Esophagus muscularis mucosa (tissue), 4 donors: ENCODE measurements at places on chromosomes 1 and 21. TPM values are rescaled to one million over a fixed set of nuclear protein-coding genes. Genes with fewer than 3 reads are reported as not detected.

- DNase-seq: no peak
These were observed 127.6 kb upstream of the VAMP3 start for GRCh38 chr1:7643530-7643929.

DNA sequence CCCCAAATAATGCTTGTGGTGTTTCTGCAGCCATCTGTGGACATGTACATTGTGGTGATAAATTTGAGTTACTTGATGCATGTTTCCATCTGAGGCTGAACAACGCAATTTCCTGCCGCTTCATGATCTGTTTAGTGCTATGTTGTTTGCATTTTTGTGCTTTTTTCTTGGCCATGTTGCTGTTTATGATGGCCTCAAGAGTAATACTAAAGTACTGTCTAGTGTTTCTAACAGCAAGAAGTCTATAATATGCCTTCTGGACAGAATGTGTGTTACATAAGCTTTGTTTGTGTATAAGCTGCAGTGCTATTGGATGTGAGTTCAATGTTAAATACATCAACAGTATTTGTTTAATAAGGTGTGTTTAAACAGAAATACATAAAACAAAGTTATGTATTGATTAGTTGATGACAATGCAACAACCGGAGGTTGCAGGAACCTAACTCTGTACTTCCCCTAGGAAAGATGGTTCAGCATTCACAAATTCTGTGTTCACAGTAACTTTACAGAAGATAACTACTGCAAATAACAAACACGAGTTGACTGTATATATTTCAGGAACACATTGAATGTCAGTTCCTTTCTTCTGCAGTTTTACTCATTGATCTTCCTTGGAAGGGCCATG lies 114.8 kb upstream of the USP24 start:
- DNase-seq: no peak

DNA sequence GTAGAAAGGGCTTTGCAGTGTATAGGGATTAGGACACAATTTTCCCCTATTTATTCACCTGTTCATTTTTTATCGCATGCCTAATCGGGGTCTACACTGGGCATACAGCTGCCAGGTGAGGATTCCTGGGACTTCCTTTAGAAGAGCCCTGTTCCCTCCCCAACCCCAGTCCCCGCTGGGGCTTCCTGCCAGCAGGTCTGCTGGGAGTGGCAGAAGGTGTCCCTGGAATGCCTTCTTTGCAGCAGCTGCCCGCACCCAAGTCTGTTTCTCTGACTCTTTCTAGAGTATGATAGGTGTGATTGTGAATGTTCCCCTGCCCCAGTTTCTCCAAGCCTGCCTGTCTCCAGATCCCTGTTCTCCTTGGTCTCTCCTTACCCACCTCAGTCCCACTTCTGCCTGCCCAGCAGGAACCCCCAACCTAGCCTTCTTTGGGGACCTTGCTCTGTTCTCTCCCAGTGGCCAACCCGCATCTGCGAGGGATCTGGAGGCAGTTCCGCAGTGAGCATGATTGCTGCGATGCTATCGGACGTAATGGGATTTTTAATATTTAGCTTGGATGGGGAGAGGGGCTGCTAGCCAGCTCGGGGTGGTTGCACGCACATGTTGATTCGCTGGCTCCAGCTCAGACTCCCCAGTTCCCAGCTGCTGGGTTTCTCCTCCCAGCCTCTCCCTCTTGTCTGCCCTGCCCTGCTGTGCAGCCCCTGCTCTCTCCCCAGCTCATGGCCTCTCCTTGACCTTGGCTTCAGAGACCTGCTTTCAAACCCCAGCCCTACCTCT lies 79.8 kb downstream of the EPHB2 start:
- no peak for DNase-seq

DNA sequence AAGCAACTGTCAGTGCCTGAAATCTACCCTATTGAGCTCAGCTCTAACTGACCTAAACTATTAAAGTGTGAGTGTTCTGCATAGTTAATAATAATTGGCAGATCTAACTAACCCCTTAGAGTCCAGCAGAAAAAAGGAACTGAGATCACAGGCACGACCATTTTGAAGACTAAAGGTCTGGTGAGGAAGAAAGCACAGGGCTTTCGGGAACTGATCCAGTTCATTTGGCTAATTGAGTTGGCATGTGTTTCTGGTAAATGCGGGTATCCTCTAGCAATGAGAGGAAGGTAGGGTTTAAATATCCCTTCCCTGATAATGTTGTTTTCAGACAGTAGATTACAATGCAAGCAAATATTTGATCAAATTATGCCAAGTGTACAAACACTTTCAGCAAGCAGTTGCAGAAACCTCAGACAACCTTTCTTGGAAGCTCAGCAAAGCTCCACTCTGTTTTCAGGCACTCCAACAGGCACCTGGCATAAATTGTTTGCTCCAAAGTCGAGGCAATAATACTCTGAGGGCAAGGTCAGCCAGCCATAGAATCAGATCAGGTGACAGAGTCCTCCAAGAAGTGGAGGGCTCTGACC lies 100.8 kb downstream of the KCNK1 start:
- DNase-seq: peak; percentile 45

DNA sequence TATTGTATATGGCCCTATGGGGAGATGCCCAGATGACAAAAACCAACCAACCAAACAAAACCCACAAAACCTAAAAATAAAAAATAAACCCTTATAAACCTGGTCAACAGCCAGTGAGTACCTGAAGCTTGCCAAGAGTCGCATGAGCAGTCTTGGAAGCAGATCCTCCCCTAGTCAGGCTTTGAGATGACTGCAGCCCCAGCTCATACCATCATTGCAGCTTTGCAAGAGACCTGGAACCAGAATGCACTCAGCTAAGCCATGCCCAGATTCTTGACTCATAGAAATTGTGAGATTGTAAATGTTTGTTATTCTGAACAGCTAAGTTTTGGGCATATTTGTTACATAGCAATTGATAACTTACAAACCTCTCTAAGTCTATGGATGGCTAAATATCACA lies 326.8 kb downstream of the HLX start:
- DNase-seq: no peak

Gene NDUFV3
- total RNA-seq: 71.8 TPM

Gene ESRRG
- total RNA-seq: 6.1 TPM

GRCh38 chr1:116105996-116106395 lies 5.2 kb upstream of the MAB21L3 start:
- no peak for DNase-seq

DNA sequence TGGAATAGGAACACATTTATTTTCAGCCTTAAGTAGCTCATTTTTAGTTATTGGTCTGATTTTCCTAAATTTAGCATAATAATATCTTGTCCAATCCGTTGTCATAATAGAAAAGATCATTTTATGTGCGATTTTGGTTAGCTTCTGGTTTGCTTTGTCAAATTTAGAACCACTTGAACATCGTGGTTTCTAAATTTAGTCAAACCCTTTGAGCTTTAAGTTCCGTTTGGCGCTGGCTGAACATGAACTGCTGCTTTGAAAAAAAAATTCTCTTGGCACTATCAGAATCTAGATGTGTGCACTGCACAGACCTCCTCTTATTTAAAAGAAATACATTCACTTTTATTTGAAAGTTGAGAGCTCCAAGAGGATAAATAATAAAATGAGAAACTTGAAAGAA lies 370.6 kb downstream of the PTPRC start:
- no peak for DNase-seq

- no peak for DNase-seq
These were observed 4.8 kb downstream of the ARPC5 start for GRCh38 chr1:183630748-183631147.

Gene LCE2C
- not detected for total RNA-seq

Gene TMPRSS15
- not detected for total RNA-seq

DNA sequence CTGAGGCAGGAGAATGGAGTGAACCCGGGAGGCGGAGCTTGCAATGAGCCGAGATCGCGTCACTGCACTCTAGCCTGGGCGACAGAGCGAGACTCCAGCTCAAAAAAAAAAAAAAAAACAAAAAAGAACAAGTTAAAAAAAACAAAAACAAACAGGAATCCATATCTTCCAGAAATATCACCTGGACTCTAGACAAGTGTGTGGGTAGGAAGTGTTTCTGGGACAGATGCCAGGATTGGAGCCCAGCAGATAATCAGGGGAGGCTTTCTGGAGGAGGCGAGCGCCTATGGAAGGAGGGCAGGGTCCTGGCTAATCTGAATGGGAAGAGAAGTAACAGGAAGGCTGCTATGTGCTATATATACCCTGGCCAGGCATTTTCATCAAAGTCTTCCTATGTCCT lies 43.6 kb upstream of the SYNC start:
- no peak for DNase-seq

Gene WNT2B
- total RNA-seq: 6.3 TPM

DNA sequence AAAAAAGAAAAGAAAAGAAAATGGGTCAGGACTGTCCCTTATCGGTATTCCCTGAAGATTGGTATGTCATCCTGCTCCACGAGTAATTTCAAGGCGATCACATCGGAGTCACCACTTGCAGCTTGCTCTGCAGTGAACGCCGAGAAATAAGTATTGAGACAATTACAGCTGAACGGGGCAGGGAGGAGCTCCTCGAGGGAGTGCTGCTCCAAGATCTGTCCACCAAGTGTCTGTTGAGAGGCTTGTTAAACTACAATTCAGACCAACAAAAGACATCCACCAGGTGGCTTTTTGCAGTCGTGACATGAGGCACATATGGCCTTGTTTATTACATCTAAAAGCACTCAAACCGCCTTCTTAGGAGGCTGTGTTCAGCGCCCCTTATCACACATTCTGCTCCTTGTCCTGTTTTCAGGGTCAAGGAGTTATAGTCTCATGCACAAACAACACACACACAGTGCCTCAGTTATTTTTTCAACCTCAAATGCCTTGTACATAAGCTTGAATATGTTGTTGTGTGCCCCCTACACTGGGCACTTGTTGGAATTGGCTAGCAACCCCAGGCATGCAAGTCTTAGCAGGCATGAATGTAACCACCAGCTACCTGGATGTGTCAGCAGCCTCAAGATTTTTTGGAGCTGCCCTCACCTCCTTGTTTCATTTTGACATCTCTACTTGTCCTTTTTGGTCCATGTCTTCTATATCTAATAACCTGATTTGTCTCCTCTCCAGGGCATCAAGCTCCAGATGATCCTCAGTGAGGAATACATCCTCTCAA lies 13.0 kb upstream of the CD48 start:
- DNase-seq: no peak

DNA sequence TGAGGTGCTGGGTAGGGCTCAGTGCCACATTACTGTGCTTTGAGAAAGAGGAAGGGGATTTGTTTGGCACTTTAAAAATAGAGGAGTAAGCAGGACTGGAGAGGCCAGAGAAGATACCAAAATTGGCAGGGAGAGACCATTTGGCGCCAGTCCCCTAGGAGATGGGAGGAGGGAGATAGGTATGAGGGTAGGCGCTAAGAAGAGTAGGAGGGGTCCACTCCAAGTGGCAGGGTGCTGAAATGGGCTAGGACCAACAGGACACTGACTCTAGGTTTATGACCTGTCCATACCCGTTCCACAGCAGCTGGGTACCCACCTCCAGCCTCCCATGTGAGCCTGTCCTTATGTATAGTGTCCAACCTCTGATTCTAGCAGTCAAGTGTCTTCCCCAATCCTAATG lies 1.0 kb upstream of the CRTC2 start:
- DNase-seq: no peak

DNA sequence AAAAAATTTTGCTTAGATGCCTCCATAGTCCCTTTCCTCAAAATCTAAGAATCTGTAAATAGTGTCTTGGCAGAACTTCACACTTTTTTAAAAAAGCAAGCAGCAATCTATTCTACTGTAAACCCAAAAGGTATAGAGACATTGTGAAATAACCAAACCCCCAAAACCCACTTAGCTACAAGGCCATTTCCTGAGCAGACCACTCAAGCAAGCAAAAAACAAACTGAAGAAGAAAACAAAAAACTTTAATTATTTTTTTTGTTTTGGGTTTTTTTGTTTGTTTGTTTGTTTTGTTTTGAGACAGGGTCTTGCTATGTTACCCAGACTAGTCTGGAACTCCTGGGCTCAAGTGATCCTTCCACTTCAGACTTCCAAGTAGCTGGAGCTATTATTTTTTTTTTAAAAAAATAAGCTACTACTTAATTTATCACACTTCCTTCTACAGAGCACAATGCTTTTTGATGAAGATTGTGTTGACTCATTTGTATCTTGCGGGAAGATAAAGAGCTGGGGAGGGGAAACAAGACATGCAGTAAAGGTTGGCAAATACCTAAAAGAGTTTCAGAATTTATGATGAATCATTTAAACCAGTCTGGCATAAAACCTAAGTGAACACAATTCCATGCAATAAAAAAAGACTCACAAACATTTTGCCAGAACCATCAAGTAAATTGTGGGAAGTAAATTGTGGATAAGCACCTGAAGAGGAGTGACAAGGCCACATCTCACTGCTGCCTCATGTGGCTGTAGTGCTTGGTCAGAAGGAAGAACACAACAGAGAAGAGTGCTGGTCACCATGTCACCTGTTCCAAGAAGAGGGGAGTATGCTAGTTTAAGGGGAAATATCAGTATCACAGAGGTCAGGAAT lies 2.7 kb upstream of the PTPN22 start:
- no peak for DNase-seq

DNA sequence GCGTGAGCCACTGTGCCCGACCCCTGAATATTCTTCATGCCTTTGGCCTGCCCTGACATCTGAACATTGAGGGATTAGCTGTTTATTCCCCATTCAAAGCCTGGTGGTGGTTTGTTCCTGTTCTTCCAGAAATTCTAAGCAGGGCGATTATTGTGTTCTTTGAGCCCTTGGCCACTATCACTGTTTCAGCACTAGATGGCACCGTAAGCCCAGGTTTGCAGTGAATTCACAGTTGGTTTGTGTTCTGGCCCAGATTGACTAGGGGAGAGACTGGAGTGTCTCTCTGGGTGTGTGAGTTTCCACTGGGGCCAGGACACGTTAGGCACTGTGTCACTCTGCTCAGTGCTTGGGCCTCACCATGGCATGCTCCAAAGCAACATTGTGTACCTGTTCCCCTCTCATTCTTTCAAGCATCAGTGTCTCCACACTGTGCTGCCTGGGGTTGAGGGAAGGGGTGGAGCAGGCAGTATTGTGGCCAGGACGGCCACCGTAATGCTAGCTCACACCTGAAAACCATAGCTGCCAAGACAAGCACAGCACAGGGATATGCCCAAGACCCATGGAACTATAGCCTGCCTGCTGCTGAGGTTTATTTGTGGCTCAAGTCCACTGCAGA lies 52.7 kb downstream of the PKN2 start:
- DNase-seq: no peak

Gene TCHHL1
- total RNA-seq: not detected

GRCh38 chr1:167077128-167077867 lies 12.9 kb downstream of the GPA33 start:
- no peak for DNase-seq

Gene KLHL17
- total RNA-seq: 8.6 TPM

DNA sequence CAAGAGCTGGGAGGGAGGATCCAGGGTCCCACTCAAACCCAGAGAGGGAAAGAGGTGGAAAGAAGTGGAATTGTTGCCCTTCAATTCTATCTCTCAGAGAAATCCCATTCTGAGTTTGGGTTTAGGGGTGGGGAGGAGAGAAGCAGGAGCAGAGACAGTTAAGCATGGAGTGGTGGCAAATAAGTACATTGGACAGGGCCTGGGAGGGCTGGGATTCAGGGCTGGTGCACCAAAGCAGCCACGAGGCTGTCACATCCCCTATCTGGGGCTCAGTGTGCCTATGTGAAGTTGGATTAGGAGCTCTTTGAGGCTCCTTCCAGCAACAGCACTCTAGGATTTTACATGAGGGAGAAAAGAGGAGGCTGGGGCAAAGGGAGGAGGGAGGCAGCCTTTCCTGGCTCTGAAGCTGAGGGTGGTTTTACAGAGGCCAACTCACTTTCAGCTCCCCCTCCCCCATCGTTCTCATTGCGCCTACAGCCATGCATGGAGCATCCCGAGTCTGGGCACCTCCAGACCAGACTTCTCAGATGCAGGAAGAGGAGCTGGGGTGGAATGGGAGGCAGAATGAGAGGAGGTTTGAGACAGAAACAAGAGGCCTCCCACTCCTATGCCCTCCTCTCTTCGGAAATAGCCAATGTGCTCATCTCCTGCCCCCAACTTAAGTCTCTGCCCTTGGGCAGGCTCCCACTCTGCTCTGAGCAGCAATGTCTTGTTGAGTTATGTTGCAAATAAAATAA lies 3.0 kb upstream of the SYT6 start:
- DNase-seq: no peak
